CD8-positive, alpha-beta memory T cell (primary cell): ENCODE measurements at places on chromosomes 6 and 20.

GRCh38 chr6:157513619-157514485, 132.9 kb downstream of the ZDHHC14 start:
- no peak for DNase-seq

DNA sequence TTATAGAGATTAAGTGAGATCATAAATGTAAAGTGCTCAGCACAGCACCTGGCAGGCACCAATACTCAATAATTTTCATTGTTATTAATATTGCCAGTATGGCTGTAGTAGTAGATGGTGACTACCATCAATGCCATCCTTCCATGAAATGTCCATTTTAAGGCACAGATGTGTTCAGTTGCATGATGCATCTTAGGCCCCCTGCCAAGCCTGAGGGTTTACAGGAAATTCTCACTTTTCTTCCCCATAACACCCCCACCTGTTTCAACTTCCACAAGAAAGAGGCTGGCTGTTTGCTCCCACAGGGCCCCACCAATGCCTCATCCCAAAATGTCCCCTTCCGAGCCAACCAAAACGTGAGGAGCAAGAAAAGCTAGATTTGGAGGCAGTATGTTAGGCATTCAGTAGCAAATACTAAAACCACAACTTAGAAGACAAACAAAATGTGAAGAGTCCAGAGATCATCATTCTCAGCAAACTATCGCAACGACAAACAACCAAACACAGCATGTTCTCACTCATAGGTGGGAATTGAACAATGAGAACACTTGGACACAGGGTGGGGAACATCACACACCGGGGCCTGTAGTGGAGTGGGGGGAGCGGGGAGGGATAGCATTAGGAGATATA, 110.6 kb upstream of the NHSL1 start:
- DNase-seq, result no peak

- DNase-seq, result no peak
Observed at GRCh38 chr6:37680668-37681067, 17.0 kb downstream of the MDGA1 start.

DNA sequence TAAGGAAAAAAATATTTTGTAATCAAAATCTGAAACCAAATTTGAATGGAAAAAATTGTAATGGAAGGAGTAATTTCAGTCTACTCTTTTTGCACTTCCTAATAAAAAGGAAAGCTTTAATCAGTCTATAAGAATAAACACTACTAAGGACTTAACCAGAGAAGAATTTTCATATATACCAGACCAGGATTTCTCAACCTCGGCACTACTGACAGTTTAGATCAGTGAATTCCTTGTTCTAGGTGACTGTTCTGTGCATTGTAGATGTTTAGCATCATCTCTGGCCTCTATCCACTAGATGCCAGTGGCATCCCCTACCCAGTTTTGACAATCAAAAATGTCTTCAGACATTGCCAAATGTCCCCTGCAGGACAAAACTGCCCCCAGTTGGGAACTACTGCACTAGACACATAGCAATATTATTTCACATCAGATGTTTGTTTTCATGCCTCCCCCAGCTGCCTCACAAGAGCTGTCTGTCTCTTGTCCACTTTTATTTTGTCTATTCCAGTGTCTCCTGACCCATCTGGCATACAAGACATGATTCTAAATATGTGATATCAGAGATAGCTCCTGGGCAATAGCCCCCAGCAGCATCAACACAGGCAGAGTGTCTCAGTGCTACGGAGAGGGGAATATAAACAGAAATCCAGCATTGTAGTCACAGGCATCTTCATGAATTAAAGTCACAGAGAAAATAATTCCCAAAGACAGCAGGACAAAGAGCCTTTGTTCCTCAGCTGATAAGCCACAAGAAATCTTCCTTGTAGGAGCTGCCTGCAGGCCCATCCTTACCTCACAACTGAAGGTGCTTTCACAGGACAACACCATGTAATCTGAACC, 27.0 kb downstream of the DNAAF9 start:
- no peak for DNase-seq

DNA sequence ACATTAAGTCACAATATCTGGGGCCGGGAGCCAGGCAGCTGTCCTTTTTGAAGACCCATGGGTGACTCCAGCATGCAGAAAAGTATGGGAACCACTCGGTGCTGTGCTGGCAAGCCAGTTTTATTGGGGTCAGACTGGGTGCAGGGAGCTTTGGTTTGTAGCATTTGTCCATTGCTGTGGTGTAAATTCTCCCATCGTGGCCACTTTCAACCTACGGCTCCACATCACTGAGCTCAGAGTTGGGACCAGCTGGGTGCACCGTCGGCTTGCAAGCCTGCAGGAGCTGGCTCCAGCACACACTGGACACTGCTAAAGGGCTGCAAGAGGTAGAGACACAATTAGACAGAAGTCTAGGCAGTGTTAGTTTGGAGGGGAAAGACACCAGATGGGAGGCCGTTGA, 66.9 kb downstream of the SYNJ2 start:
- DNase-seq, result no peak

- DNase-seq, result no peak
Observed at GRCh38 chr6:82268301-82268846, 20.8 kb upstream of the IBTK start.

- no peak for DNase-seq
Observed at GRCh38 chr6:46517202-46517601, 26.0 kb upstream of the RCAN2 start.

GRCh38 chr6:10487668-10488327, 33.4 kb upstream of the GCNT2 start:
- DNase-seq, result no peak

- no peak for DNase-seq
Observed at GRCh38 chr6:106318851-106319250, 6.7 kb downstream of the ATG5 start.

DNA sequence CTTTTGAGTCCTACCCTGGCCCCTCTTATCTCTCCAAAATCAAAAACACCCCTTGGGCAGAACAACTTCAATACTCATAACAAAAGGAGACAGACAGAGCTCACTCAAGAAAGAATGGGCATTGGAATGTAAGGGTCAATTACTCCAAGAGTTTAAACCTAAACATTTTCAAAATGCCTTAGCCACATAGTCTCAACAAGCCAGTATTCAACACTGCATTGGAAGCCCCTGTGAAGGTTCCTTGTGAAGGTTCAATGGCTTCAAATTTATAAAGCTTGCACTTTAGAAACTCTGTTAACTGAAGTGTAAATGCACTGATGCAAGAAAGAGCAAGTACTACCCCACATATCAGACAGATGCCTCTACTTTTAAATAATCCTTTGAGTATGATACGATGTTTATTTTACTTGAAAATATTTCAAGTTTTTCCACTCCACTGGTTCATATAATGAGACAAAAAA, 139.1 kb upstream of the LAMP5 start:
- DNase-seq, result no peak

DNA sequence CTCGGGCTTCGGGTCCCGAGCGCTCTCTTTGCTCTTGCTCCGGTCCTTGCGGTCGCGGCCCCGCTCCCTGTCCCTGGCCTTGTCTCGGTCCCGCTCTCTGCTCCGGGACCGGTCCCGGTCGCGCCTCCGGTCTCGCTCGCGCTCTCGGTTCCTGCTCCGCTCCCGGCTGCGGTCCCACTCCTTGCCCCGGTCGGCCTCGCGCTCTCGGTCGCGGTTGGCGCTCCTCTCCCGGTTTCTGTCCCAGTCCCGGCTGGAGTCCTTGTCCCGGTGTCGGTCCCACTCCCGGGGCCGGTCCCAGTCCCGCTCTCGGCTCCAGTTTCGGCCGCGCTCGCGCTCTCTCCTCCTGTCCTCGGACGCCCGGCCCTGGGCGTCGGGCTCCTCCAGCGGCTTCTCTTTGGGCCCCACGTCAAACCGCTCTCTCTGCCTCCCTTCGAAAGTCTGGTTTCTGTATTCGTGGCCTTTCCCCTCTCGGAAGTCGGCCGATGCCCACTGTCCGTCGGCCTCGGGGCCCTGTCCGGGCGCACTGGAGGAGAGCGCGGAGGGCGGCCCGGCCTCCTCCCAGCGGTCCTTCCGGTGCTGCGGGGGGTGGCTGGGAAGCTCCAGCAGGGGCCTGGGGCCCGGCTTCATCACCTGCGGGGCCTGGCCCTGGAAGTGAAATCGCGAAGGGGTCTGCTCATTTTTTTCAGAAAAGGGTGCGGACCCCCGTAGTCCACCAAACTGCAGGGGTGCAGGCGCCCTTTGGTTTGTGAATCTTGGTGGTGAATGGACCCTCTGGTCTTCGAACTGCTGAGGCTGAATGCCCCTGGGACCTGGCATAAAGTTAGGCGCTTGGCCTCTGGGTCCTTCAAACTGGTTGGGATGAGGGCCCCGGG, 17.9 kb upstream of the TCFL5 start:
- no peak for DNase-seq

DNA sequence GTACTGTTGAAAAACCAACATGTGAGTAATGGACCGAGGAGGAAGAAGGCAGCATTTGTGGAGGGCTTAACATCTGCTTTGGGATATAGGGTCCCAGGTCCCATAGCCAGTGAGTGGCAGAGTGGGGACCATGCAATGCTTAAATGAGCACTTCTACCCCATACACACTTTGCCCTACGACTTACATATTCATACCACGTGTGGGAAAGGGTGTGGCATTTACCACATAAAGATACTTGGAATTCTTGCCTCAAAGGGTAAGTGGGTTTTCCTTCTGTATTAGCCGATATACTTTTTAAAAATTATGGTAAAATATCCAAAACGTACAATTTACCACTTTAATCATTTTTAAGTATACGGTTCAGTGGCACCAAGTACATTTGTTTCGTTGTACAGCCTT, 199.3 kb downstream of the BACH2 start:
- no peak for DNase-seq

GRCh38 chr20:40414843-40415615, 274.0 kb downstream of the MAFB start:
- DNase-seq, result no peak

- no peak for DNase-seq
Observed at GRCh38 chr6:106165885-106166485, 79.8 kb downstream of the PRDM1 start.

GRCh38 chr6:92433911-92434310, 985.4 kb downstream of the EPHA7 start:
- no peak for DNase-seq

DNA sequence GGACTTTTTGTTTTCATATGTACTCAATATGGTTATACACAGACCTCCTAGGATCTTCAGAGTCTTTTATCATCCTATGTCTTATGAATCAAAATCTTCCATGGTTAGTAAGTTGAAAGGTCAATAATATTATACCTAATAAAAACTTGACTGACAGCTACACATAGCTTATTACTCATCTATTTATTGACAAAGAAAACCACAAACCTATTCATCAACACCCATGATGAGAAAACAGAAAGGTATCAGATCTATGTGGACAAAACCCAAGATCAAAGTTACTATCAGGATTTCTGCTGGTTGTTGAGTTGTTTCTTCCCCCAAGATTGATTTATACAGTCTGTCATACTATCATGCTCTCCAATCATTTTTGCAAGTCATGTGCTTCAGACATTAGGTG, 460.1 kb upstream of the MANEA start:
- no peak for DNase-seq

GRCh38 chr6:106908386-106908840, 66.1 kb downstream of the CD24 start:
- DNase-seq, result no peak

DNA sequence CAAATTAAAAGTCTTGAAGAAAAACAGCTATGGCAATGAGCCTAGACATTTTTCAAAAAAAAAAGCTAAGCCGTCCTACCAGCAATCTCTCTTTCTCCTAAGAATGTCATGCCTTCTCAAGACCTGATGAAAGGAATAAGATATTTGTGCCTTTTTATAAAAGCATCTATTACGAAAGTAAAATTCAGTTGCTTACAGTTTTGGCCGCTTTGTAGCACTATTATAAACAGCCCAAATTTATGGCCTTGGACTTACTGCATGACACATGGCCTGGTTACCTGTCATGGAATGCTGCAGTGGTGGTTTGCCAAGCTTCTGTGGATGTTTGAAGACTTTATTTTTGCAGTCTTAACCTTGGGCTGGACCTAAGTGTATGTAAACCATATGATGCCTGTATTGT, 22.2 kb upstream of the VAPB start:
- no peak for DNase-seq

GRCh38 chr6:44989391-44989790, 338.7 kb upstream of the RUNX2 start:
- no peak for DNase-seq

DNA sequence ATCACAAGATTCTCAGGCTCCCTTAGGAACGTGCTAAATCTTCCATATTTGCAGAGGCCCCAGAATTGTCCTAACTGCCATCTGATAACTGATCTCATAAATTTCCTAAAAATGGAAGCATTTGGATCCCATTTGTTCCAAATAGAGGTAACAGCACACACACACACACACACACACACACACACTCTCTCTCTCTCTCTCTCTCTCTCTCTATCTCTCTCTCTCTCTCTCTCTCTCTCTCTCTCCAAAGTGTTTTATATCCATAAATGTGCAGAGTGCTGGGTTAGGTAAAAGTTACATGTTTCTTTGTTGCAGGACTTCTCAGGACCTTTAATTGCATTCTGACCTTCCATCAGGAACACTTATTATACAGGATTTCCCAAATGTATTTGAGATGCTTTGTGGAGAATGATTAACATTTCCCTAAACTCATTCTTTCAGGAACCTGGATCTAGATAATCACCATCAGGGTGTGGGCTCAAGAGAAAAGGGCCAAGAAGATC, 8.5 kb upstream of the STK38 start:
- DNase-seq, result no peak

GRCh38 chr6:169857343-169858292, 106.2 kb downstream of the ERMARD start:
- DNase-seq, result no peak
